ENCODE measurements at places on chromosomes 12 and 14. TPM values are rescaled to one million over a fixed set of nuclear protein-coding genes. Genes with fewer than 3 reads are reported as not detected.

DNA sequence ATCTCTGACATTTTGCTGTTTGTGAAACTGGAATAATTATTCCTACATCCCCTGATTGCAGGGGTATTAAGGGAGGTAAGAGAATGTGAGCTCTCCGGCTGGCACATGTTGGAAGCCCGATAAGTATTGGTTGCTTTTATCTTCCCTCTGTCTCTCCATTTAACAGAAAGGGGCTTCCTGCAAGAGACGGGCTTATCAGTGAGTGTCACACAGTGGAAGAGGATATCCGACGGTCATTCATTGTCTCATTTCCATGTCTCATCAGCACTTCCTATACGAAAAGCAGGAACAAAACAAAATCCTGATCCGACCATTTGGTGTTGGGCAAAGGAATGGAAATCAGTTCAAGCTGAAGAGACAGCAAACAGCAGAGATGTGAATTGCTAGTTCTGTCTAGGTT lies 10.7 kb downstream of the DYRK4 start:
- no peak for DNase-seq
- no peak overlapping the region for H3K4me3 ChIP-seq
- no peaks in the 10 kb centered on the region for H3K4me1 ChIP-seq
- no peaks in the 10 kb centered on the region for H3K36me3 ChIP-seq
- no peaks in the 10 kb centered on the region for H3K27me3 ChIP-seq

GRCh38 chr12:47963340-47964040 lies at the start of gene TMEM106C:
TSS of gene TMEM106C (plus strand) at chr12:47963596. CDS start at chr12:47964237, 641 bp downstream.
- H3K27ac ChIP-seq = peak within 1 kb of the TSS; percentile 73
- peak; percentile 98 for DNase-seq
- H3K27me3 ChIP-seq = no peaks in the 10 kb centered on the region

GRCh38 chr12:55688716-55689655 lies 18.7 kb downstream of the ITGA7 start:
- H3K36me3 ChIP-seq = peaks cover 73% of the 10 kb centered on the region
- DNase-seq = no peak
- H3K27me3 ChIP-seq = no peaks in the 10 kb centered on the region
- H3K4me3 ChIP-seq = no peak overlapping the region
- no peaks in the 10 kb centered on the region for H3K4me1 ChIP-seq
- H3K27ac ChIP-seq = no peak overlapping the region

DNA sequence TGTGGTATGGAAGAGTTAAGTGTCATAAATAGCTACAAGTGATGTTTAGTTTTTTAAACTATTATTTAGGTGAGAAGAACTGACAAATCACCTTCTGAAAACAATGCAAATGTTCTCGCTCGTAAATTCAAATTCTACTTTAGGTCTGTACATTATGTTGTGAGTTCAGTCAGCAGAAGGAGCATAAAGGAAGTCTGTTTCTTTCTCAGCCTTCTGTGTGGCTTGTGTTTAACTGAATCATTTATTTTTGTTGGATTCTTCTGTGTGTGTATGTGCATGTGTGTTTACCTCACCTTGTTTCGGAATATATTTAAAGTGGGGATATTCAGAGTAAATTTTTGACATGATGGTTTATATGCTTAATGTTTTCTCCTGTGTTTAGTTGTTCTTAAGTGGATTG lies 285.9 kb downstream of the TMTC2 start:
- DNase-seq = no peak
- no peaks in the 10 kb centered on the region for H3K4me1 ChIP-seq
- no peak overlapping the region for H3K4me3 ChIP-seq

GRCh38 chr12:3438401-3438800 lies 52.6 kb upstream of the PRMT8 start:
- DNase-seq = no peak
- H3K27ac ChIP-seq = no peak overlapping the region
- H3K36me3 ChIP-seq = no peaks in the 10 kb centered on the region
- H3K4me3 ChIP-seq = no peak overlapping the region
- no peaks in the 10 kb centered on the region for H3K27me3 ChIP-seq

DNA sequence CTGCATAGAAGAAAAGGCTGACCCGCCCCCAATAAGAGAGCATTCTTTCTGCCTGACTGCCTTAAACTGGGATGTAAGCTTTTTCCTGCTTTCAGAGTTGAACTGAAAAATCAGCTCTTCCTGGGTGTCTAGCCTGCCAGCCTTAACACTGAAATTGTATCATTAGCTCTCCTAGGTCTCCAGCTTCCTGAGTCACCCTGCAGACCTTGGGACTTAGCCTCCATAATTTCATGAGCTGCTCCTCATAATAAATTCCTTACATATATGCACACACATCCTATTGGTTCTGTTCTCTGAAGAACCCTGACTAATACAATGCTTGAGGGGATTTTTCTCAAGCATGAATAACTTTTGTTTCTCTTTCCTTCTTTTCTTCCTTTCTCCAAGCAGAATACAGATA lies 76.4 kb upstream of the FAR2 start:
- H3K27me3 ChIP-seq = no peaks in the 10 kb centered on the region
- no peak for DNase-seq
- no peaks in the 10 kb centered on the region for H3K4me1 ChIP-seq
- H3K27ac ChIP-seq = no peak overlapping the region
- H3K36me3 ChIP-seq = no peaks in the 10 kb centered on the region

- DNase-seq = no peak
- H3K27me3 ChIP-seq = no peaks in the 10 kb centered on the region
- H3K27ac ChIP-seq = no peak overlapping the region
These were observed 290.9 kb downstream of the TMEM117 start for GRCh38 chr12:44126806-44127205.

GRCh38 chr12:40989785-40990184 lies 198.3 kb upstream of the PDZRN4 start:
- H3K36me3 ChIP-seq = no peaks in the 10 kb centered on the region
- no peak overlapping the region for H3K27ac ChIP-seq
- DNase-seq = no peak
- no peak overlapping the region for H3K4me3 ChIP-seq
- H3K27me3 ChIP-seq = no peaks in the 10 kb centered on the region

- no peak overlapping the region for H3K4me3 ChIP-seq
- H3K27me3 ChIP-seq = no peaks in the 10 kb centered on the region
- DNase-seq = no peak
These were observed 42.6 kb upstream of the SYCP3 start for GRCh38 chr12:101781834-101782233.

DNA sequence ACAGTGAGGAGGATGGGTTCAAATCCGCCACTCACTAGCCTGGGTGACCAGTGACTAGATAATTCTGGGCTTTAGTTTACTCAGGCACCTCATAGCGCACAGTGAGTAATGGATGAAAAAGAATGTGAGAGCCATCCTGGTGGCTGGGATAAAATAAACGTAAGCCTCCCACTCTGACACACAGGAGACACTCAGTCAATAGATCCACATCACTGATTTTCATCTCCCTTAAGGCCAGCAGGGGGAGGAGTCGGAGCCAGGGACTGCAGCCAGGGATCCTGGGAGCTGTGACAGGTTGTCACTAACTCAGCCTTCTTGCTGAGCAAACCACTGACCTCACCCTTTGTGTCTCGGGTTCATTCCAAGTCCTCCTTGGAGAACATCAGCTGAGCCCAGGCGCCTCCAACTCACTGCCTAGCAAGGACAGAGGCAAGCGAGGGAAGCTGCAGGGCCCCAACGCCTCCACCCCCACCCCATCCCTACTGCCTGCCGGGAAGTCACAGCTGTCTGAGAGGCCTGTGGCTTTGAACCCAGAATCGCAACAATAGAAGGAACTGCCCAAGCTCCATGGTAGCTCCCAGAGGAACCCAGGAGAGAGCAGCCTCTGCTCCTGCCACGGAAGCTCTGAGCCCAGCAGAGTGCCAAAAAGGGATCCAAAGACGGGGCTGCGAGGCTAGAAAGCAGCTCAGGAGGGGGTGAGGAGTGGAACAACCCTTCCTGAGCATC lies 30.7 kb downstream of the PXN start:
- peaks cover 85% of the 10 kb centered on the region for H3K4me1 ChIP-seq
- H3K36me3 ChIP-seq = no peaks in the 10 kb centered on the region
- H3K27me3 ChIP-seq = no peaks in the 10 kb centered on the region
- H3K4me3 ChIP-seq = peak overlapping the region; percentile 1

- H3K27ac ChIP-seq = peak overlapping the region; percentile 66
- H3K36me3 ChIP-seq = no peaks in the 10 kb centered on the region
- H3K27me3 ChIP-seq = no peaks in the 10 kb centered on the region
These were observed 5.1 kb downstream of the TESC start for GRCh38 chr12:117093918-117094630.

- no peak overlapping the region for H3K4me3 ChIP-seq
- peaks cover 21% of the 10 kb centered on the region for H3K4me1 ChIP-seq
- DNase-seq = peak; percentile 61
- H3K36me3 ChIP-seq = no peaks in the 10 kb centered on the region
These were observed 85.9 kb downstream of the PTGER2 start for GRCh38 chr14:52399921-52400595.

DNA sequence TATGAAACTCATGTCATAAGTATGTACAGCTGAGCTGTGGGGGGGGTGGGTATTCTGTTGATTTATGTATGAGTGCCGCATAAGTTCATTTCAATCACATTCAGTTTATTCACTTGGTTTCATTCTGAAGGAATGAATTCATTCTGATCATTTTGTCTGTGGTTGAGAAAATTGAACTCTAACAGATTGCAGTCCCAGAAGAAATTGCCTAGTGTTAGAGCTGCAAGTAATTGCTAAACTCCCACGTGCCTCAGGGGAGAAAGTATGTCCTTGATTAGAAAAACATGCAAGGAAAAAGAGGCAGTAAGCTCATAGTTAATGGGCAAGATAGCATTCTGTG lies 442.4 kb upstream of the MGAT4C start:
- H3K4me3 ChIP-seq = no peak overlapping the region
- no peaks in the 10 kb centered on the region for H3K27me3 ChIP-seq
- H3K4me1 ChIP-seq = no peaks in the 10 kb centered on the region
- no peak overlapping the region for H3K27ac ChIP-seq
- DNase-seq = peak; percentile 32

DNA sequence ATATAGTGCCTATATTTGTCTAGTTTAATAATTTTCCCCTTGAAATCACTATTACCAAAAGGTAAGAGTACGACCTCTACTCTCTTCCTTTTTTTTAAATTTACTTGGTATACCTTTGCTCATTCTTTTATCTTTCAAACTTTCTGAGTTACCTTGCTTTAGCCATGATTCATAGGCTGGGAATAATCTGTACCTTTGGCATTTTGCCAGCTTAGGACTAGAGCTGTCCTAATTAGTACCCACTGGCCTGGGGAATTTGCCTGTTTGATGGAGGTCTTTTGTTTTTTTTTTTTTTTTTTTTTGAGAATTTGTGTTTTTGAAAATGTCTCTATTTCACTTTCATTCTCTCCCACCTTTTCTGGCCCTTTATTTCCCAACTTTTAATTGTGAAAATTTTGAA lies 8.7 kb upstream of the SLC4A8 start:
- H3K36me3 ChIP-seq = no peaks in the 10 kb centered on the region
- H3K27me3 ChIP-seq = no peaks in the 10 kb centered on the region
- no peak for DNase-seq
- no peak overlapping the region for H3K27ac ChIP-seq
- H3K4me1 ChIP-seq = no peaks in the 10 kb centered on the region
- no peak overlapping the region for H3K4me3 ChIP-seq

- peak; percentile 32 for DNase-seq
- H3K4me1 ChIP-seq = peaks cover 27% of the 10 kb centered on the region
- H3K4me3 ChIP-seq = no peak overlapping the region
- H3K36me3 ChIP-seq = no peaks in the 10 kb centered on the region
- H3K27me3 ChIP-seq = no peaks in the 10 kb centered on the region
These were observed 3.9 kb upstream of the TMTC2 start for GRCh38 chr12:82682851-82683261.

DNA sequence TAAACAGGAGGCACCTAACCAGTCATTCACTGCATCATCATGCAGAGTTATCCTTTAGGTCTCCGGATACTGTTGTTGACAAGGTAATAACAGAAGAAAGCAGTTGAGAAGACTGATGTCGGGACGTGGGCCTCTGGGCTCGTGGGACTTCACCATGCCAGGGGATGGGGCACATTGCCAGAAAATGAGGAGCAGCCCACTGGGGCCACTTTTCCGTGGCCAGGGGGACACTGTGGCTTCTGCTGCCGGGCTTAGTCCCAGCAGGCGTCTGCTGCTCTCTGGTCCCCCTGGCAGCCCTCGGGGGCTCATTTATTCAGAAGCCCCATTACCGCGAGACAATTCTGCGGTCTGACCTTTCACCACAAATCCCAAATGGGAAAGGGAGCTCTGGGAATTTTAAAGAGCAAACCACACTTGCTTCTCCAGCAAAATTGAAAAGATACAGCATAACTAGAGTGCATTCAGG lies 201.2 kb downstream of the DAD1 start:
- no peak overlapping the region for H3K4me3 ChIP-seq
- no peaks in the 10 kb centered on the region for H3K36me3 ChIP-seq
- H3K27ac ChIP-seq = no peak overlapping the region
- DNase-seq = no peak

DNA sequence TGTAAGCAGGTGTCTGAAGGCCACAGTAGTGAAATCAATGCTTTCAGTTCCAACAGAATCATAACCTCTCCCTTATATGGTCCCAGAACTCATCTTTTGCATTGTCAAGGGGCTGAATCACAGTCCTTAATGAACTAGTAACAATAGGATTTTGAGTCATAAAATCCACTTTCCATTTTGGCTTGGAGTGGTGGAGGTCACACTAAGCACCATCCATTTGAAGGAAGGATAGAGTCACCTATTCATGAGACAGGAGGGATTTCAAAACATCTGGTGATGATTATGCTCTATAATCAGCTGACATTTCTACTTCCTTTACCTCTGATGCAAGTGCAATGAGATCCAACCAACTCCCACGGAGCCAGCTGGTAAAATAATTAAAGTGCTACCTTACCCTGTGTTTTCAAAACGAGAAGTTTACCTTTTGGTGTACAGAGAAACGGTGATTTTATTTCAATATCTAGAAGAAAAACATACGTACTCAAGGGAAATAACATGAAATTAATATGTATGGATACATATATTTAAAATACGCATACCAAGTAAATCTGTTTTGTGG lies 59.1 kb downstream of the TMEM132D start:
- H3K4me1 ChIP-seq = no peaks in the 10 kb centered on the region
- no peaks in the 10 kb centered on the region for H3K36me3 ChIP-seq
- no peak for DNase-seq
- H3K27me3 ChIP-seq = no peaks in the 10 kb centered on the region

DNA sequence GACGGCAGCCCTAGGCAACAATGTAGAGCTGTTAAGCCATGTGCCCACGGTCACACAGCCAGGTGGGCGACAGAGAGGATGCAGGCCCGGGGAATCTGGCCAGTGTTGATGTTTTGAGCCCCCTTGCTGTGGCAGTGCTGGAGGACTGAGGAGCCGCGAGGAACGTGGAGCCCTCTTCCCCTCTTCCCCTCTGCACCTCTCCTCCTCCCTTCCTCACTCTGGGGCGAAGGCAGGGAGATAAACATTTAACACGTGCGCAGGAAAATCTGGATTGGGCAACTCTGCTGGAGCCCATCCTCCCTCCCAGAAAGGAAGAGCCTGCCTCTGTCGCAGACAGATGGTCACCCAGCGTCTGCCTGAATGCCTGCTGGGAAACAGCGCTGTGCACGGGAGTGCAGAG lies 376.8 kb downstream of the FUT8 start:
- no peak overlapping the region for H3K4me3 ChIP-seq
- H3K36me3 ChIP-seq = no peaks in the 10 kb centered on the region
- no peak overlapping the region for H3K27ac ChIP-seq
- no peak for DNase-seq
- H3K4me1 ChIP-seq = no peaks in the 10 kb centered on the region

Gene KCNA5
- 3.1 TPM for total RNA-seq

Gene RTL1
- total RNA-seq = not detected

Gene AKAP6
- 23.3 TPM for total RNA-seq

Gene SLC6A13
- total RNA-seq = not detected

Gene P2RX7
- 1.3 TPM for total RNA-seq

Gene MGAT4C
- total RNA-seq = under 0.01 TPM

Gene RERG
- total RNA-seq = 48.7 TPM

Gene CATSPERB
- total RNA-seq = 1.8 TPM

Gene VDR
- total RNA-seq = 8.8 TPM

Gene LRTM2
- not detected for total RNA-seq

Gene AKAP5
- 3.2 TPM for total RNA-seq

Data from stomach (tissue), 19 donors.